Activated CD4-positive, alpha-beta T cell treated with anti-CD3 and anti-CD28 coated beads, Interleukin-2, amount 10 ng/mL, durations not matched to agents 24 days and 14 days (primary cell): ENCODE measurements at places on chromosomes 5 and 9. TPM values are rescaled to one million over a fixed set of nuclear protein-coding genes. Genes with fewer than 3 reads are reported as not detected.

HAPLN1 gene
- total RNA-seq = not detected in 2 replicates

DNA sequence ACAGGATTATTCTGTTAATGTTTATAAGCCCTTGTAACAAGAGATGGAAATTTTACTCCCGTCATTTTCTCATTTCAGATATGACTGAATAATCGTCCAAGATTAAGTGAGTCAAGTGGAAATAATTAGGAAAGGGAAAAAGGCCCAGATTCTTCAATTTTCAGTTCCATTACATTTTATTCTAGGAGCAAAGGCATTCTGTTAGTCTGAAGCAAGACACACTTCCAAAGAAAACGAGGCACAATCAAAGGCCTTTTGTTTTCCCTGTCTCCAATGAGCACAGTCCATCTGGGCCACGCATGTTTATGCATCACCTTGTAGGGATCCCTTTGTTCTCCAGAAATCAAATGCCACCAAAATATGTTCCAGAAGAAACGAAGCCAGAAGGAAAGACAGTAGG is 382.9 kb upstream of the RFX3 start:
- no peak overlapping the region for H3K27ac ChIP-seq
- DNase-seq = no peak
- H3K4me1 ChIP-seq = peaks cover 4% of the 10 kb centered on the region
- H3K27me3 ChIP-seq = no peaks in the 10 kb centered on the region

GRM6 gene
- not detected in 2 replicates for total RNA-seq

DNA sequence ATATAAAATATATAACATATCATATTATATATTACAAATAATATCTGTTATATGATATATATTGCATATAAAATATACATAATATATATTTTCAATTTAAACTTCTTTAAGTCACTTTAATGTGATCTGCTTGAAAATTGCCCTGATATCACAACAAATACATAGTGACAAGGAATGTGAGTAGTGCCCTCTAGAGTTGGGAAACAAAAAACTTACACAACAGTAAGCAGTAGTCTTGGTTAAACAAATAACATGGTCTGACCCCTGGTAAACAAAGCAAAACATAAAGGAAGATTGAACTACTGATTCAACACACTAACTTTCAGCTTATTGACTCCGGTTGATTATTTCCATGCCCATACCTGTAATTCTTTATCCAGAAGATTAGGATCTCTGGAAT is 188.3 kb upstream of the NMUR2 start:
- no peaks in the 10 kb centered on the region for H3K27me3 ChIP-seq
- H3K4me1 ChIP-seq = no peaks in the 10 kb centered on the region
- H3K27ac ChIP-seq = no peak overlapping the region
- no peaks in the 10 kb centered on the region for H3K36me3 ChIP-seq

DNA sequence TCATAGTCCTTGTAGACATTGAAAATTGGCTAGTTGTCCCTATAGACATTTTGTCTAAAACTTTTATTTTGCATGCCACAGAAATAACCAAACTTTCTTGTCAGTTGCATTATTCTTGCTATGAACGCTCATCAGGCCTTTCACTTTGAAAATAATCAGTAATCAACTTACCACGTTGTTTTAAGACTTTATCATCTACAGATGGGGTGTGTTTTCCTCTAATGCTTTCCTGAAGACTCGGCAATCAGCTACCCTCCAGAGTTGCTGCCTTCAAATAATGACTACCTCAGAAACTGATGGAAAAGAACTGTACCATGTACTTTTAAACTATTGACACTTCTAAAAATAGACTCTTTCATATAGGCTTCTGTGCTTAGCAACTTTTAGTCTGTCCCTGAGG is 33.5 kb upstream of the HSPB3 start:
- H3K27ac ChIP-seq = no peak overlapping the region
- no peaks in the 10 kb centered on the region for H3K4me1 ChIP-seq
- no peak for DNase-seq
- H3K36me3 ChIP-seq = no peaks in the 10 kb centered on the region

GRCh38 chr5:100584069-100584468 is 48.9 kb downstream of the FAM174A start:
- H3K27ac ChIP-seq = no peak overlapping the region
- no peak for DNase-seq
- peaks cover 5% of the 10 kb centered on the region for H3K36me3 ChIP-seq
- H3K27me3 ChIP-seq = no peaks in the 10 kb centered on the region
- no peak overlapping the region for H3K4me3 ChIP-seq
